ENCODE measurements at places on chromosomes 2 and 18.

- no peak for DNase-seq
Observed at GRCh38 chr2:232319803-232320442, 58.6 kb upstream of the ALPP start.

DNA sequence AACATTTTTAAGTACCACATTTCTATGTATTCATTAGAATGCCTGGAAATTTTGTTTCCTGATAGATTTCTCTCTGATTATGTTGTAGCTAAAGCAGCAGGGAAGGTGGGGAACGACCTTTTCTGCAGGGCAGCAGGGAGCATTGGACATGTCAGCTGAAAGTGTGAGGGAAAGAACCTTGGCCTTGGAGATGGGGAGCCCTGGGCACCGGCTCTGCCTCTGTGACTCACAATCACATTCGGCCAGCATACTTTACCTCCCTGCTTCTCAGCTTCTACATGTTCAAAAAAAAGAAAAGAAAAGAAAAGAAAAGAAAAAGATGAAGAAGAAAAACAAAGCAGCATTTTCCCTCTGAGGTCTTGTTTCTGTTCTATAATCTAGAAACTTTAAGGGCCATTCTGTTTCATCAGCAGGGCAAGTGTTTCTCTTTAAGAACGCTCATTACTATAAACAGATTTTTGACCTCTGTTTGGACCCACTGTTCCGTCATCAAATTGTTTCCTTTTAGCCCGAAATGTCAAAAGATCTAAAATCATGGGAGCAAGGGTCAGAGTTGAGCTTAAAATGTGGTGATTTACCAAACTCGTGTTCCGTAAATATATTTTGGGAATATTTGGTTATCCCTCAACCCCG is 27.9 kb downstream of the SETBP1 start:
- no peak for DNase-seq

DNA sequence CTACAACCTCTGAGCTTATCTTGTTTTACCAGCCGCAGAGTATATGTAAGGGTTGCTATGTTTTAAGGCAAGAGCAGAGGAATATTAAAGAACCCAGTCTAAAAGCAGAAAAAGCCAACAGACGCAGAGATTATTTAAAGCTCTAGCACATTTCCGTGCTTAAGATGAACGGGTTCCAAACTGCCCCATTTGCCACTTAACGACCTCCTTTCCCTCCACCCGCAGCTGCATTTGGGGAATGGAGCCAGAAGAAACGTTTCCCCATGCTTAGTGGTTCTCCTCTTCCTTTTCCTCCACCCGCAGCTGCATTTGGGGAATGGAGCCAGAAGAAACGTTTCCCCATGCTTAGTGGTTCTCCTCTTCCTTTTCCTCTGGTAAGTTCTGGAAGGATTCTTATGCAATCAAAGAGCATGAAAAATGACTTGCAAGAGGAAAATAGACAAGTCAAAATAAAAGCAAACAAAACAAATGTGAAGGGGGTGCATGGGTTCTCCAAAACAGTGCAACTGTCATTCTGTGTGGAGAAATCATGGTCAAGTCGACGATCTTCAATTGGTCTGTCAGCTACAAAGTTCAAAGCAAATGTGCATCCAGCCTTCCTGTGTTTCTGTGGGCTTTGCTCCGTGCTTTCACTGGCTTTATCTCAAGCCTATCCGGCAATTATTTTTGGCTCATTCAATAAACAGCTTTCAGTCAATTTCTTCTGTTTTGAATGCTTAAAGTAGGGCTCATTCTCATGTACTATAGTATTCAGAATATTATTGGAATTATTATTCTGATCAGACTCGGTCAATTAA is 57.8 kb downstream of the DIPK1C start:
- no peak for DNase-seq

DNA sequence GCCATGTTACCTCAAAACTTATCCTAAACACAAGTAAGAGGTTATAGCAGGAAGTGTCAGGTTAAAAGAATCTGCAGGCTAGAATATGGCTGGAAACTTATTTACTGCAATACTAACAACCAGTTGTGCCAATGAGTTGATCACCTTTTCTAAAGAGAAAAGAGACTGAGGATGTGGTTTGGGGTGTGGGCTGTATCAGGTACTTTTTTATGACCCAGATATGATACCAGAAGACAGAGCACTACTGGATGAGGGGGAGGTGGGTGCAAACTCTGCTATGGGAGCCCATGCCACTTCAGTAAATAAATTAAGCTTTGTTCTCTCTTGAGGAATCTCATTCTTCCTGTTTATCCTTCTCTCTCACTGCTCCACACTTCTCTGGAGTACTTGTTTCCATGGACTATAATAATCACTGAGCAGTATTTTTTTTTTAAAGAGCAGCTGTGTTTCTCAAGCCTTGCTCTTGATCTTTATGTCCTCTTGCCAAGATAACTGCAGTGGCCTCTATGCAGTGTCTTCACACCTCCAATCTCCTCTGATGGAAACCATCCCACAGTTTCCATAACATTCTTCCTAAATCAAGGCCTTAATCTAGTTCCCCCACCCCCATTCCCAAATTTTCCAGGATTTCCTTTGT is 51.2 kb upstream of the NOSTRIN start:
- DNase-seq = no peak

GRCh38 chr2:29433128-29433527 is 317.9 kb downstream of the CLIP4 start:
- no peak for DNase-seq

GRCh38 chr18:57853133-57853532 is 50.0 kb upstream of the ATP8B1 start:
- no peak for DNase-seq

DNA sequence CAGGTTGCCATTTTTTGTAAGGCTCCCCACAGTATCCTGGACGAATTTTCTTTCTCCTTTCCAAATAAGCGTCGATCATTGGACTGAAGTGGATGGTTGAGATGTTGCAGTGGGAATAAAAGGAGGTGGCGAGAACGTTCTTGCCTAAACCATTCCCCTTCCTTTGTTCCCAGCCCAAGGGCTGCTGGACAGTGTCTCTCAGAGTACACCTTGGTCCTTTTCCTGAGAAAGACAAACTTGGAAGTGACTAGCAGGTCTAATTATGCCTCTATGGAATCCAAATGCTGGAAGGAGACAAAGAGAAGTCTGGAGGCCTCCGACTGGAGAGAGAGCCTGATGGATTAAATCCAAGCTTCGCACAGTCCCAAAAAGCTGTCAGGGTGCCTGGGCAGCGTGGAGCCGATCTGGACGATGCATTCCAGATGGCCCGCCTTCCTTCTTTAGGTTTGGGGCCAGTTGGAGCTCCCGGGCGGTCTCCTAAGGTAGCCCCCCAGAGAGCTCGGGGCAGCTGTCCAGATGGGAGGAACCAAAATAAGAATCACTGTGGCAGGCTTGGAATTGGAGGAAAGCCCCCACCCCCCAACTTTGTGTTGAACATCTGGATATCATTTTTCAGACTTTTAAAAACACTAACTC is 186.8 kb downstream of the TMEM247 start:
- DNase-seq = no peak

DNA sequence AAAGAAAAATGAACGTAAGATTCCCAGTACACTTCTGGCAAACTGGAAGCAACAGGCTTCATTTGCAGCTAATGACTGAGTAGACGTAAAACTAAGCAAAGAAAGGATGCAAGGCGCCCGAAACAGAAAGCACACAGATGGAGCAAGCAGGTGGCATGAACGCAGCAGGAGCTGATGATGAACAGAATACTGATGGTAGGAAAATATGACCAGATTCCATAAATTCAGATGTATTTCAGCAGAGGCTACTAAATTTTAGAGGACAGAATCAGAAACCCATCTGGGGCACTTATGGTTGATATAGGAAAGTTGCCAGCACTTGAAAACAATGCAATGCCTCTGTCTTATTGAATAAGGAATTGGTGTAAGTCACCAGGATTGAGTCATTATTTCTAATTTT is 658.7 kb upstream of the LINC00305 start:
- no peak for DNase-seq

GRCh38 chr2:74887960-74888700 is 54.2 kb downstream of the HK2 start:
- no peak for DNase-seq

- DNase-seq = no peak
Observed at GRCh38 chr2:209146682-209147320, 277.0 kb upstream of the MAP2 start.

GRCh38 chr18:58195278-58195765 is 151.3 kb downstream of the NEDD4L start:
- DNase-seq = peak; percentile 54
